ENCODE measurements at places on chromosomes 5 and 9.

GRCh38 chr9:92504881-92505280 is 22.6 kb upstream of the ASPN start:
- DNase-seq: peak; percentile 51

DNA sequence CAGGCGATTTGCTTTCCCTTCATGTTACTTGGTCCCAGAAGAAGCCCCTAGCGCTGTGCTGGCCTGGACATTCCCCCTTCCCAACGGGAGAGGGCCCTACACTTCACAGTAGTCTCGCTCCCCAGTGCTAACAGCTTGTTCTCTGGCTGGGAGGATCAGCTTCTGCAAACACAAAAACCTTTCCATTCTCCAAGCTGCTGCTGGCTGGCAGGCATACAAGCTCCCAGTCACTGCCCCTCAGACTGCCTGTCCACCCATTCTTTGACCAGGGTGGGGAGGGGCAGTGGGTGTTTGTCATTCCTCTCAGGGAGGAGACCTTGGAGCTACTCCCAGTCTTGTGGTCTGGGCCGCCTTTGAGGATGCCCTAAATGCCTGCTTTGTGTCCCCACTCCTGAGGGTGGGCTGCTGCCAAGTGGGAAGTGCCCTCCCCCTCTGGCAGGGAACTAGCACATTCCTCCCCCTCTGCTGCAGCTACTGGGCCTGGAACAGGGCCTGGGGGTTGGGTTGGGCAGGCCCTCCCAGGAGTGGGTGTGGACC is 20.8 kb downstream of the ENHO start:
- DNase-seq: peak; percentile 84

- peak; percentile 44 for DNase-seq
Observed at GRCh38 chr5:39716532-39717028, 291.8 kb upstream of the DAB2 start.

GRCh38 chr5:87246061-87246460 is 21.6 kb upstream of the RASA1 start:
- peak; percentile 23 for DNase-seq

DNA sequence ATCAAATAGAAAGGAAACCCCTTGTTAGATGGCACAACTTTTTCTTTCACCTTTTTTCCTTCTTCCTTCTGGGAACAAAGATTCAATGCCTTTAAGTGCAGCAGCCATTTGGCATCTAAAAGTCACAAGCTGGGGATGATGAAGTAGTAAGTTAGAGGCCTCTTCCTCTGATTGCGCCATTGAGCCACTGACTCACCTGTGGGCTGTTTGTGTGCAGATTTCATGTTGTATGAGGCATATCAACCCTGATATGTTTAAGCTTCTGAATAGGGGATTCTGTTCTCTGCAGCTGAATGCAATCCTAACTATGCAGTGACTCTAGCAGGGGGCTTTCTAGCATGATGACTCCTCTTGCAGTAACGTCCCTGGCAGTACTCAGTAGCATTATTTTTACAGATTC is 599.9 kb downstream of the CSNK1G3 start:
- no peak for DNase-seq

GRCh38 chr9:12272471-12273120 is 420.6 kb upstream of the TYRP1 start:
- DNase-seq: no peak
